ENCODE measurements at places on chromosomes 2 and 18. TPM values are rescaled to one million over a fixed set of nuclear protein-coding genes. Genes with fewer than 3 reads are reported as not detected.

DNA sequence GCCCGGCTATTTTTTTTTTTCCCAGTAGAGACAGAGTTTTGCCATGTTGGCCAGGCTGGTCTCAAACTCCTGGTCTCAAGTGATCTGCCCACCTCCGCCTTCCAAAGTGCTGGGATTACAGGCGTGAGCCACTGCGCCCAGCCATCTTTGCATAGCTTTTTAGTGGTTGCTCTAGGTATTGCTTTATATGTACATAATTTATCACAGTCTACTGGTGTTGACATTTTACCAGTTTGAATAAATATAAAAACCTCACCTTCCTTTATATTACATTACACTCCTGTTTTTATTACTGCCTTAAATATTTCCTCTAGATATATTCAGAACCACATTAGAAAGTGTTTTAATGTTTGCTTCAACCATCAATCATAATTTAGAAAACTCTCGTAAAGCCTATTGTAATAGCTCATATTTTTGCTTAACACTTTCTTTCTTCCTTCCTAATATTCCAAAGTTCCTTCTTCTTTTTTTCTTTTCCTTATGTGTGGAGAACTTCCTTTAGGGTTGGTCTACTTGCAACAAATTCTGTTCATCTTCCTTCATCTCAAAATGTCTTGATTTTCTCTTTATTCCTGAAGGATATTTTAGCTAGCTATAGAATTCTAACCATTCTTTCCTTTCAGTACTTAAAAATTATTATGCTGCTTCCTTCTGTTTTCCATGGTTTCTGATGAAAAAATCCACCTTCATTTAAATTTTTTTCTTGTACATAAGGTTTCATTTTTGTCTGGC lies 82.2 kb upstream of the DAPL1 start:
- no peak for DNase-seq

GRCh38 chr2:59560769-59561168 lies 992.7 kb downstream of the BCL11A start:
- DNase-seq, result no peak

GRCh38 chr2:150752229-150752628 lies 264.8 kb upstream of the RND3 start:
- no peak for DNase-seq

DNA sequence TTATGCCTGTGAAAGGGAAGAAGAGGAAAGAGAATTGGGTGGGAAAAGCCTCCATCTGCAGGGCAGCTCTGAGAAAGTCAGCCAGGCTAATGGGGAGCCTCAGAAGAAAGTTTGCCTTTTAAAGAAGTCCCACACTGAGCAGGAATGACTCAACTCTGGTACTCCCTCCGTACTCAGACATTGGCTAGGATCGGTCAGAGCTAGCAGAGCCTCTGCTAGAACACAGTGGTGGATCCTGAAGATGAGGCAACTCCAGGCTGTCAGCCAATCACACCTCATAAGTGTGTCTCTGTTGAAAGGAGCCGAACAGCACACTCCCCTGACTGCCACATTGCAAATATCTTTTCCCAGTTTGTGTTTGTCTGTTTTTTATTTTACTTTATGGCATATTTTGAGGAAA lies 96.9 kb downstream of the HNRNPLL start:
- DNase-seq, result no peak

The TMEM198 gene
- 7.6 TPM for total RNA-seq

The DOCK10 gene
- 1.2 TPM for total RNA-seq

The TWIST2 gene
- 4.2 TPM for total RNA-seq

The TUBB8B gene
- not detected for total RNA-seq

DNA sequence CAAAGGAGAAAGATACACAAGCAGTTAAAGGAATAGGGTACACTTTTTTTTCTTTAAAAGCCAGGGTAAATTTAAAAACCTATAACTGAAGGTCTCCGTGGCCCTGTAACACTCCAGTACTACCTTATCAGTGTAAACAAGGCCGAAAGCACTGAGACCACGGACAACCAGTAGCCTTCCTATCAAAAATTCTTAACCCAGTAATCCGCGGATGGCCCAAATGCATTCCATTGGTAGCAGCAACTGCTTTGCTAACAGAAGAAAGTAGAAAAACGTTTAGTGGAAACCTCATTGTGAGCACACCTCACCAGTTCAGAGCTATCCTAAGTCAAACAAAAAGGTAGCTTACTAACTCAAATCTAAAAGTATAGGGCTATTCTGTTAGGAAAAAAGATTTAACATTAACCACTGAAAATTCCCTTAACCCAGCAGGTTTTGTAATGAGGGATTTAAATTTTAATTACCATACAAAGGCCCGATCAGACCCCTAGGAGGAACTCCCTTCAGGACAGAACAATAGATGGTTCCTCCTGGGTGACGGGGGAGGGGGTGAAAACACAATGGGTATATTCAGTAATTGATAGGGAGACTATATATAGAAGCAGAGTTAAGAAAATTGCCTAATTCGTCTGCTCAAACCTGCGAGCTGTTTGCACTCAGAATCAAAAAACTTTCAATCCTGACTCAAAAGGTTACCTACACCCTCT lies 50.8 kb upstream of the CWC22 start:
- no peak for DNase-seq

The PROC gene
- 2.9 TPM for total RNA-seq

DNA sequence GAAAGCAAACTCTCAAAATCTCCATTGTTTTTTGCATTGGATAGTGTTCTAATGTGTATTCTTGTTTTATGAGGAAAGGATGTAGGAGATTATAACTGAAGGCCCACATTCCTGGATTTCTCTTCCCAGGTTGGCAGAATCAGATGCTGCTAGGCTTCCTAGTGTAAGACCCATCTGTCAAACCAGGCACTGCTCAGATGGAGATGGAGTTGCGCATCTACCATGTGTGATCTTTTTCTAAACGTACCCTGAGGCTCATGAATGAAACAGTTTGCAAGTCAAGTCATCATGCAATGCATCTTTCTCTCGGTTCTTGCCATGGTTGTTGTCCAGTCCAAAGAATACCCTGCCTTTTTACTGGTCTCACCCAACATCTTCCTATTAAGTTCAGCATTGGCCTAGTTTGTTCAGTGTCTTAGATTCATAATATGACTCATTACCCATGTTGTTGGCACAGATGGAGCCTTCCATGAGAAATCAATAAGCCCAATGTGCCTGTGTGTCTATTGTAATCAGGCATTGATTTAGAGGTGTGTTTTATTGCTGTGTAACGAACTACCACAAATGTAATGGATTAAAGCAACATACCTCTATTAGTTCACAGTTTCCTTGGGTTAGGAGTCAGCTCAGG lies 127.4 kb downstream of the NYAP2 start:
- no peak for DNase-seq

DNA sequence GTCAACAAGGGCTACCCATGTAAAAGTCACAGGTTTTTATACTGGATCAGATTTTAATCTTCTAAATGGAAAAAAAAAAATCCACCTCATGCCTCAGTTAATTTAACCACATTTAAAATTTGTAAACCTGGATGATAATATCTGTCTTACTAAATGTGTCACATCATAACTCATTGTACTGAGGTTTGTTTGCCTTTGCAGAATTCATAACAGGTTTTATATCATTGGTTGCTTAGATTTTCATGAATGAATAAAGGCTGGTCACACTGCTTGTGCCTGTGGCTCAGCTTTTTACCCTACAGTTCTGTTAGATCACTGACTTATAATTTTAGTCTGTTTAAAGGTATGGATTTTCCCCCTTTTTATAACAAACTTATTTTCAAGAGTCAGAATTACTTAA lies 48.9 kb downstream of the PSMD14 start:
- no peak for DNase-seq

DNA sequence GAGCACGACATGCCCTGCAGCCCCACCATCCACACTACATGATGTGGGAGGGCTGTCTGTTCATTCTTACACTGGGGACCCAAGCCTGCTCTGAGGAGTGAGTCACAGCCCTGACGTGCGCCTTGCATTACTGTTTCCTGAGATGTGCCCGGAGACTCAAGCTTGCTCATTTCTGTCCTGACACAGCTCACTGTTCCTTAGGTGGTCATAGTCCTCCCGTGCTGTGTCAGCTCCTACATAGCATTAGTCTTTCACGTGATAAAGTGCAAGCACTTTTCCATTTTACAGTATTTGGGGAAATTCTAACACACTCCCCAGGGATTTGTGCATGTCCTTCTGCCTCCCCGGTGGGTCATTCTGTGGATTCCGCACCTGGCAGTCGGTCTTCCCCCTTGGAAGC lies 46.2 kb upstream of the TRIM43B start:
- no peak for DNase-seq

GRCh38 chr2:2294183-2294690 lies 36.8 kb downstream of the MYT1L start:
- DNase-seq, result no peak

DNA sequence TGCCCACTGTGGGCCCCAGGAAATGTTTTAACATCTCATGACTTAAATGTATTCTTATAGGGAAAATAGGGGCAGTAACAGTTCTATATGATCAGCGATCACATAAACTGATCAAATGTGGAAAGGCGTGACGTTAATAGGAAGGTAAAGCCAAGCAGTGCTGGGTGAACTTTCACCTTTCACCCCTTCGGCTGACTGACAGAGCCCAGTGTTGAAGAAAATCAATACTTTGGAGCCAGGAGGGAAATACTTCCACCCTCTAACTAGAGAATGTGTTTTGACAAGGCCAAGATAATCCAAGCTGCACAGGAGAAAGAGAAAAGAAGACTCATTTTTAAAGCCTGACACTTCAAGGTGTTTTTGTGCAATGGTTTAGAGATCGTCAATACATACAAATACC lies 116.5 kb upstream of the BOD1L2 start:
- no peak for DNase-seq

DNA sequence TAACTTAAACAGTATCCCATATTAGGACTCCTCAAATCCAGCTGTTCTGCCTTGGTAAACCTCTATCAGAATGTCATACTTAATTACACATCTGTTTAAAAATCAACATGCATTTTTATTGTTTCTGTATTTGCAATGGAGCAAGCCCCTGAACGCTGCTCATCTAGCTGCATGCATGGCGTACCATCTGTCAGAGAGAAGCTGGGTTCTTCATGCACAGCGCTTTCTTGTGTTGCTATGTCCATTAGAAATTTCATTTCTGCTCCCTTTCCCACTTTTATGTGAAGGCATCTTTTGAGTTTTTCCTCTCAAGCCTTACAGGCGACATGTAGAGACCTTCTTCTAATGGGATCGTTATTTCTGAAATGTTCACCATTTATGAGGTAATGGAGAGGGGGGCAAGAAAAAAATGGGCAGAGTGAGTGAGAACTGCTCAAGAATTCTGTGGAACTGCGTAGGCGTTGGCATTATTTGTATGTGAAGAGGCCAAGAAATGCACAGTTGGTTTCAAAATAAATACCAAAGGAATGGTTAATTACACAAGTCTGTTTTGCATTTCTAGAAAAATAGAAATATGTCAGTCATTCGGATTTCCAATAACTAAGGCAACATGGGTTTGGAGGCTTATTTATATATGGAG lies 31.6 kb downstream of the INSIG2 start:
- DNase-seq, result no peak

GRCh38 chr2:127576433-127577207 lies 41.1 kb downstream of the MYO7B start:
- DNase-seq, result no peak

- no peak for DNase-seq
These were observed 11.5 kb downstream of the PPP1R7 start for GRCh38 chr2:241161646-241162281.

The CNGA3 gene
- total RNA-seq, result 0.21 TPM

DNA sequence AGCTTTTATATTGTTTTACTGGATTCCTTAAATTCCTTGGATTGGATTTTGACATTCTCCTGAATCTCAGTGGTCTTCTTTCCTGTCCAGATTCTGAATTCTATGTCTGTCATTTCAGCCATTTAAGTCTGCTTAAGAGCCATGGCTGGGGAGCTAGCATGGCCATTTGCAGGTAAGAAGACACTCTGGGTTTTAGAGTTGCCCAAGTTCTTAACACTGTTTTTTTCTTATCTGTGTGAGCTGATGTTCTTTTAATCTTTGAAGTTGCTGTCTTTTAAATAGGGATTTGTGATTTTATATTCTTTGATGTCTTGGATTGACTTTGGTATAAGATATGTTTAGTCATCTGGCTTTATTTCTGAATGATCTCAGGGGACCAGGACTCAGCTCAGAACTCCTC lies 677.2 kb downstream of the CCDC85A start:
- no peak for DNase-seq

The CTAGE1 gene
- not detected for total RNA-seq

The TRMT61B gene
- total RNA-seq, result 11.3 TPM

- no peak for DNase-seq
These were observed 73.0 kb downstream of the NCKAP5 start for GRCh38 chr2:133495226-133495625.

The CCDC121 gene
- 3.6 TPM for total RNA-seq

The MBOAT2 gene
- total RNA-seq, result 32.2 TPM

The ZNF142 gene
- 22.6 TPM for total RNA-seq

GRCh38 chr2:133480707-133481429 lies 87.4 kb downstream of the NCKAP5 start:
- DNase-seq, result no peak

DNA sequence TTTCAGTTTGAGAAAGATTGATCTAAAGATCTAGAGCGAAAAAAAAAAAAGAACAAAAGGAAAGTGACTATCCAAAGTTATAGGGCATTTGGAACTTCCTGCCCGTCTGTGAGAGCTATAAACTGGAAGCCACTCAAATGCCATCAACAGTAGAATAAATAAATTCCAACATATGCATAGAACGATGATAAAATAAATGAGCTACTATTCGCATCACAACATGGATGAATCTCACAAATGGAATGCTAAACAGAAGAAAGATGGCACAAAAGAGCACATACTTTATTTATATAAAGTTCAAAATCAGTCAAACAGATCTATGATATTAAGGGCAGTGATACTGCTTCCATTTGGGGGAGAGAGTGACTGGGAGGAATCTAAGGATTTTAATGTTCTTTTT lies 128.8 kb downstream of the TTC32 start:
- no peak for DNase-seq

The DNAJC5G gene
- total RNA-seq, result not detected

- no peak for DNase-seq
These were observed 143.4 kb downstream of the CYRIA start for GRCh38 chr2:16522031-16522831.

The CCDC88A gene
- 18.8 TPM for total RNA-seq

The IL18R1 gene
- 5.1 TPM for total RNA-seq

The DOK6 gene
- total RNA-seq, result 0.67 TPM

The TEKT4 gene
- not detected for total RNA-seq

GRCh38 chr2:167404627-167405284 lies 516.5 kb downstream of the XIRP2 start:
- DNase-seq, result no peak

All from kidney epithelial cell (primary cell).